Upper lobe of right lung (tissue), 1 donor: ENCODE measurements at places on chromosomes 16 and 17.

- DNase-seq: no peak
Measured at GRCh38 chr16:89482817-89483205, 7.5 kb downstream of the ANKRD11 start.

DNA sequence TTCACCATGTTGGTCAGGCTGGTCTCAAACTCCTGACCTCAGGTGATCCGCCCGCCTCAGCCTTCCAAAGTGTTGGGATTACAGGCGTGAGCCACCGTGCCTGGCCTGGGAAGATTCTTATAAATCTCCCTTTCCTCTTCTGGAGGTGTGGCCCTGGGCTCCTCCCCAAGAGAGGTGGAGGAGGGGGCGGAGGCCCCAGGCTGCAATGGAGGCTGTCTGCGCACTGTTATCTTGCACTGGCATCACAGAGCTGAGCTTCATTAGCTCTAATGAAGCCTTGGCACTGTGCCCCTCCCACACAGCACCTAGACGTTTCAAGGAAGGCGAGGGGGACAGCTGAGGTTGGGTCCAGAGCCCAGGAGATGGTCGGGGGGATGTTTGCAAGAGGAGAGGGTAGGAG, 7.5 kb downstream of the ARHGAP23 start:
- no peak for DNase-seq

GRCh38 chr16:85607321-85607765, 5.8 kb upstream of the GSE1 start:
- DNase-seq: no peak

GRCh38 chr17:50686494-50687199, 21.1 kb downstream of the ANKRD40 start:
- peak; percentile 66 for DNase-seq

DNA sequence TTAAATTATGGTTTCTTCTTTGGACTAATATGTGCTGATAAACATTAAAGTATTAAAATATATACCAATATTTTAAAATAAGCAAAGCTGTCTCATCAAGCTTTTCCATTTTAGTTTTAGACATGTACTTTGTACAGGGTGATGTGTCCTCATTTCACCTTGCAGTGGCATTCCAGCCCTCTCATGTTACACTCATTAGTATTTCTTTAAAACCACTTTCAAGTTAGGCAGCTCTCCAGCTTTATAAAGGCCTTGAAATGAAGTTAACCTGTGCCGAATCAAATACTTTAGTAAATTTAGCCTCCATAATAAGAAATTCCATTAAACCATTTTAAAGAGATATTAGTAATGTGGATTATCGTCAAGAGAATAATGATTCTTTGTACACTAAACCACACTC, 107.6 kb upstream of the HLF start:
- DNase-seq: no peak

- DNase-seq: no peak
Measured at GRCh38 chr17:44223541-44224071, 4.1 kb upstream of the UBTF start.

DNA sequence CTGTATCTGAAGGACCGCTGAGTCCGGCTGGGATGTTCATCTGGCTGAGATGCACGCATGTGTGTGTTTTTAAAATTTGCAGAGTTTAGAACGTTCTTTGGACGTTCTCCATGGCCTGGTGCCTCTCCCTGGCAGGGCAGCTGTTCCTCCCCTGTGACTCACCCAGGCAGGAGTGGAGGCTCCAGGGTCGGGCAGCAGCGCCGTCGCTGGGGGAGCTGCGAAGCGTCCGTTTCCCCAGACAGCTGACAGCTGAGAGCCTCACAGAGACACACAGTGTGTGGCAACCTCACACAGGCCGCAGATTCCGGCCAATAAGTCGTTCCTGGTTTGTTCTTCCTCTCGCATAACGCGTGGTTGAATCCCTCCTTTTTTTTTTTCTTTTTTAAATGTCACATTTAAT, 80.6 kb downstream of the OR1D5 start:
- peak; percentile 74 for DNase-seq

DNA sequence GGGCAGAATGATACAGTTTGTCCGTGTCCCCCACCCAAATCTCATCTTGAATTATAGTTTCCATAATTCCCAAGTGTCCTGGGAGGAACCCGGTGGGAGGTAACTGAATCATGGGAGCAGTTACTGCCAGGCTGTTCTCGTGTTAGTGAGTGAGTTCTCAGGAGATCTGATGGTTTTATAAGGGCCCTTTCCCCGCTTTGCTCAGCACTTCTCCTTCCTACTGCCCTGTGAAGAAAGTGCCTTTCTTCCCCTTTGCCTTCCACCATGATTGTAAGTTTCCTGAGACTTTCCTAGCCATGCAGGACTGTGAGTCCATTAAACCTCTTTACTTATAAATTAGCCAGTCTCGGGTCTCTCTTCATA, 28.9 kb upstream of the SEC14L1 start:
- DNase-seq: no peak

GRCh38 chr17:61413661-61414126, 14.1 kb downstream of the TBX2 start:
- DNase-seq: no peak

GRCh38 chr17:80732268-80732667, 187.6 kb downstream of the RPTOR start:
- DNase-seq: no peak

GRCh38 chr17:17494870-17495535, 1.2 kb downstream of the RASD1 start:
- peak; percentile 80 for DNase-seq

DNA sequence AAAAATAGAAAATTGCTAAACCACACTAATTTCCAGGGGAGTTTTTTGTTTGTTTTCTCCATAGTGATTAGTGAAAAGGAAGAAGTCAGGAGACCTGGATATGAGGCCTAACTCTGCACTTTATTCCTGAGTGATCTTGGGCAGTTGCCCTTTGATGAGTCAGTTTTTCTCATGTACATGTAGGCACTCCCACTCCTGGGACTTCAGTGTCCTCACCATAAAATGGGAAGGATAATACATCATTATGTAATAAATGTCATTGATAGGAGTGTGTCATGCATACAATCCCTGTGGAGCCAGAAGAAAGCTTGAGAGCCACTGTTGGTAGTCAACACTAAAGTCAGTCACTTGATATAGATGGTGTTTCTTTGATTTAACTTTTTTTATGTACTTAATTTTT, 32.5 kb downstream of the WIPF2 start:
- no peak for DNase-seq

DNA sequence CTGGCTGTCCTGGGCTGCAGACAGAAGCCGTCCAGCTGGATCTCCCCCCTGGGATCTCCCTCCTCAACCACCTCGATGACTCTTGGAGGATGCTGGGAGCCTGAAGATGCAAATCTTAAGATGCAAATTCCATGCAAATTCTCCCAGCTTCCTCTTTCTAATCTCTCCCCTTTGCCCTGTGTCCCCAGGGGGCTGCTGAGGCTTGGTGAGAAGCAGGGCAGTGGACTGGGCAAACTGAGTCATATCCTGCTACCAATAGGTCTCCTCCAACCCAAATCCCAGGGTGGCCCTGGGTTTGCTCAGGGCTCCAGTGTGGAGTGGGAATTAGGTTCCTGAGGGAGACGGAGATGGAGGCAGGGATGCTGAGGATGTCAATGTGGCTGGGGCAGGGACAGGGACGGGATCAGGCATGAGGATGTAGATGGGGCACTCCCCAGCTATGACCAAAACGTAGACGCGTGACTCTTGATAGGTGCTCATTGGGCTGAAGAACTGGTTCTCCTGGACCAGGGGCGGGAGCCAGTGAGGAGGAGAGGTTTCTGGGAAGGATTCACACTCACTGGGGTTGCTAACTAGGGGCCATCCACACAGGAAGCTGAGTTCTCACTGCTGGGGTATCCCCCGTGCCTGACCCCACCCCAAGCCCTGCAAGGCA, 3.6 kb upstream of the ALOX12B start:
- no peak for DNase-seq

DNA sequence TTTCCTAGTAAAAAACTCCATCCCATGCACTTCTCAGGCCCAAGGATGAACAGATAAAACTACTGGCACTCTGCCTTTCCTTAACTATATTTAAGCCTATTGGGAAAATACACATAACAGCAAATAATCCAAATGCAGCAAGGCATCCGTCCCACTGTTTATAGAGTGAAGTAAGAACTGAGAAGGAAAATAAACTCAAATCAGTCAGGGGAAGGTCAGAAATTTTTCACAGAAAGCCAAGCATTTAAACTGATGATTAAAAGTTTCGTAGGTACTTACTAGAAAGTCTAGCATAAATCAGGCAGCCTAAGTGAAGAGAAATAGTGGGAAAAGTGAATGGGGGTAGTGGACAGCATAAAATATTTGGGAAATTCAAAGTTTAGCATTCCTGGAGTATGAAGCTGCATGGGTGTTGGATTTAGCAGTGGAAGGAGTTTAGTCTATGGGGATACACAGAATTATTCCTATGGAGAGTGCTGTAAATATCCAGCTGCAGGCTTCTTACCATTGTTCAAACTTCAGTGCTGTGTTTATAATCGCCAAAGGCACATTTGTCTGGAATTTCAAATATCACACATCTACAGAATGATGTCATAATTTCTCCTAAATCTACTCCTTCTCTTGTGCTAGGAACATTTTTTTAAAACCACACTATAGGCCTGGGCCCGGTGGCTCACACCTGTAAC, 1131.0 kb upstream of the GOT2 start:
- DNase-seq: no peak

DNA sequence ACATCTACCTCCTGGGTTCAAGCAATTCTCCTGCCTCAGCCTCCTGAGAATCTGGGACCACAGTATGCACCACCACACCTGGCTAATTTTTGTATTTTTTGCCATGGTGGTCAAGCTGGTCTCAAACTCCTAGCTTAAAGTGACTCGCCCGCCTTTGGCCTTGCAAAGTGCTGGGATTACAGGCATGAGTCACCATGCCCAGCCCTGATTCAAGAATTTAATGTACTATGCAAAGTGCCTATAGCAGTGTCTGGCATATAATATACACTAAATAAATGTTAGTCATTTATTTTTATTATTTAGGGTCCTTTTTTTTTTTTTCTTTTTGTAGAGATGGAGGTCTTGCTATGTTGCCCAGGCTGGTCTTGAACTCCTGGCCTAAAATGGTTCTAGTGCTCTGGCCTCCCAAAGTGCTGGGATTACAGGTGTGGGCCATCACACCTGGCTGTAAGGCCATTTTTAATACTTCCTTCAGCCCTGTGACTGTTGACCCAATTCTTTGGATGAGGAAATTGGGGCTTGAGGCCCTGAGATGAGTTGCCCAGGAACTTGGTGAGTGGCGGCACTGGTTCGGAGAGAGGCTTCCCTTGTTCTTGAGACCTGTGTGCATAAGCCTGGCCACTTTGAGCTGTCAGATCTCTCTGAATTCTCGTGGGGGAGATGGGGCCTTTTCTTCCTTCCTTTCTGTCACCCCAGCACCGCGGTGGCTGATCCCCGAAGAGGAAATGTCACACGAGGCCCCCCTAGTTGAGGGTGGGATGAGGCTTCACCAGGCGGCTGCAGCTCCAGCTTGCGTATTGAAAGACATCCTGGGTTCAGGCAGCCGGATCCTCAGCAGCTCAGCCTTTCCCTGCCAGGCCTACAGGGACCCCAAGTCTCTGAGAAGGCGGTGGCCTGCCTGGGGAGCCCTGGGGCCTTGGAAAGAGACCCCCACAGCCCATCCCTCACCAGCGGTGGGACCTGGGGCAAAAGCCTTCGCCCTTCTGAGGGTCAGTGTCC, 38.7 kb downstream of the LAT start:
- peak; percentile 44 for DNase-seq

- DNase-seq: no peak
Measured at GRCh38 chr16:78142788-78143187, 43.3 kb downstream of the WWOX start.

DNA sequence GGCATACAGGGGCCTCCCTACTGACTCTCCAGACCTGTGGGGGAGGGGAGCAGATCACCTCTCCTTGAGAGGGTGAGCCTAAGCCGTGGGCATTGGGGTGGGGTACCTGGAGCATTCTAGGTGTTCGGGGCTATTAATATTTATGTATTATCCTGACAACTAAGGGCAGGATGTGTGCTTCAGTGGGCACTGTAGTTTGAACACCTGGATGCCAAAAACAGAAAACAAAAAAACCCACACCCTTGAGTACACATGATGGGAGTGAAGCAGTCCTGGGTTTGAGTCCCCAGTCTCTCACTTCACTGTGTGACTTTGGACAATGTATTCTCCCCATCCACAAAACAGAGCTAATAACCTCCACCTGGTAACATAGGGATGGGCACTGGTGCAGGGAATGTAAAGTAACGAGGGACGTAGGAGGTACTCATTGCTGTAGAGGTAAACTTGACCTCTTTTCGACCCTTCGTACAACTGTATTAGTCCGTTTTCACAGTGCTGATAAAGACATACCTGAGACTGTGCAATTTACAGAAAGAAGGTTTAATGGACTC, 257.8 kb downstream of the CPPED1 start:
- no peak for DNase-seq

DNA sequence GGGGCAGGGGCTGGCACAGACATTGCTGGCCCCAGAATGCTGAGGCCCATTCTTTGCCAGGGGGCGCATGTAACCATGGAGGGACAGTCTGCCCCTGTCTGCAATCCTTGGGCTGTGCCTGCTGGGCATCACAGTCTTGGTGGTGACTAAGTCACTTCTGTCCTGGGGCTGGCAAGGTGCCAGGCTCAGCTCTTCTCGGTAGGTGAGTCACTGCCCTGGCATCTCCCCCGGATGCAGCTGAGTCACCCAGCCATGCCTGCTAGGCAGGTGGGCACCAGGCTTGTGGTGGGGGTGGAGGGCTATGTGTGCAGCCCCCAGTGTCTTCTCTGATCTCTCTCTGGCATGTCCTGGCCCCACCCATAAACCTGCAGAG, 5.6 kb downstream of the RARA start:
- peak; percentile 96 for DNase-seq

GRCh38 chr16:29983420-29984136, 9.9 kb downstream of the TAOK2 start:
- no peak for DNase-seq

DNA sequence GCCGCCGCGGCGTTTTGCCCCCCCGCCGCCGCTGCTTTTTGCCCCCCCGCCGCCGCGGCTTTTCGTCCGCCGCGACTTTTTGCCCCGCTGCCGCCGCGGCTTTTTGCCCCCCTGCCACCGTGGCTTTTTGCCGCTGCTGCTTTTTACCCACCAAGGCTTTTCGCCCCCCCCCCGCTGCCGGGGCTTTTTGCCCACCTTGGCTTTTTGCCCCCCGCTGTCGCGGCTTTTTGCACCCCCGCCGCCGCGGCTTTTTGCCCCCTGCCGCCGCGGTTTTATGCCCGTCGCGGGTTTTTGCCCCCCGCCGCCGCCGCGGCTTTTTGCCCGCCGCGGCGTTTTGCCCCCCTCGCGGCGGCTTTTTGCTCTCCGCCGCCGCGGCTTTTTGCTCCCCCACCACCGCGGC, 1343.0 kb downstream of the TP53TG3F start:
- DNase-seq: no peak

DNA sequence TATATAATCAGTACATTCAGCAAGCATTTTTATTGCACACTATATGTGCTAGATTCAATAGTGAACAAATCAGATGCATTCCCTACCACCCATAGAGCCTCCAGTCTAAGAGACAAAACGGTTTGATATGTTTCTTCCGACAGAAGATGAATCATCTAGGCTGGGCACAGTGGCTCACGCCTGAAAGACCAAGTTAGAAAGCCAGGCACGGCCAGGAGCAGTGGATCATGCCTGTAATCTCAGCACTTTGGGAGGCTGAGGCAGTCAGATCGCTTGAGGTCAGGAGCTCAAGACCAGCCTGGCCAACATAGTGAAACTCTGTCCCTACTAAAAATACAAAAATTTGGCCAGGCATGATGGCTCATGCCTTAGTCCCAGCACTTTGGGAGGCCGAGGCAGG, 18.3 kb upstream of the COPRS start:
- DNase-seq: no peak
